ENCODE measurements at places on chromosomes 1 and 21.

DNA sequence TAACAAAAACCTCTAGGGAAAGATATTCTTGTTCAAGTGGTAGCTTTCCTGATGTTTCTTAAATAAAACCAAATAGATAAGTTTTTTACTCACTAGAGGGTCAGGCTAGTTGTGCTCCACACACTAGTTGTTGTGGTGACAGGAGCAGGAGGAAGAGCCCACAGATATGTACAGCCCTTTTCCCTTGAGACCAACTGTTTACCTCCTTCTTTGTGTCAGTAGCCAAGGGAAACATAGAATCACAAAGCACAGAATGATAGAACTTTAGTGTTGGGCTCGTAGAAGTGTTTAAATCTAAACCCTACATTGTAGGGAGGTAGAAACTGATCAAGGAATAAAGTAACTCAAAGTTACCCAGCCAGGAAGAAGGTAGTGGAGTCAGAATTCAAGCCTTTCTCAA is 309.0 kb downstream of the CTH start:
- no peak for DNase-seq

- no peak for DNase-seq
Measured at GRCh38 chr1:234839663-234840062, 229.7 kb upstream of the IRF2BP2 start.

GRCh38 chr1:2894381-2895041 is 93.0 kb upstream of the TTC34 start:
- no peak for DNase-seq

- no peak for DNase-seq
Measured at GRCh38 chr1:117796226-117796625, 133.2 kb downstream of the GDAP2 start.

DNA sequence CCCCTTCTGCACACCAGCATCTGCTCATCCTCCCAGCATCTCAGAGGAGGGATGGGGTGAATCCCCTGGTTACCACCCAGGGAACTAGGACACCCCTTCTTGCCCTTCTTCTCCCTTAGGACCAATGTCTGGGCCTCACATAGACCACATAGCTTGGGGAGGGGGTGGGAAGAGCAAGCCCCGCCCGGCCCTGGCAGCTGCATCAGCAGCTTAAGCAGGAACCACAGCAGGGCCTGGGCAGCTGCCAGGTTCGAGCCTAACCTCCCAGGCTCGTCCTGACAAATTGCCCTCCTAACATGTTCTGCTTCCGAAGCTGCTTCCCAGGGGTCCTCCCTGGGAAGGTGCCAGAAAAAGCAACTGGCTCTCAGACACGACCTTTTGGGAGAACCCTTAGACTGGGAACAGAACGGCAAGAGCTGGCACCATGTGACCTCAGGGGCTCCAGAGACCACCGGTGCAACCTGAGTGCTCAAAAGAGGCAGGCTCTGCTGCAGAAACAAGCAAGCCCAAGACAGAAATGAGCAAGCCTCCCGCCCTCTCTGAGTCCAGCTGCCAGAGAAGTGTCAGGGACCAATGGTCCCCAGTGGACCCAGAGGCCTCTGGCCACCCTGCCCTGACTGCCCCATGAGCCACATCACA is 18.4 kb upstream of the CLSTN1 start:
- DNase-seq: no peak

- no peak for DNase-seq
Measured at GRCh38 chr1:180540697-180541594, 17.8 kb upstream of the OVAAL start.

GRCh38 chr1:115642168-115643072 is 650 bp downstream of the VANGL1 start:
- peak; percentile 67 for DNase-seq

DNA sequence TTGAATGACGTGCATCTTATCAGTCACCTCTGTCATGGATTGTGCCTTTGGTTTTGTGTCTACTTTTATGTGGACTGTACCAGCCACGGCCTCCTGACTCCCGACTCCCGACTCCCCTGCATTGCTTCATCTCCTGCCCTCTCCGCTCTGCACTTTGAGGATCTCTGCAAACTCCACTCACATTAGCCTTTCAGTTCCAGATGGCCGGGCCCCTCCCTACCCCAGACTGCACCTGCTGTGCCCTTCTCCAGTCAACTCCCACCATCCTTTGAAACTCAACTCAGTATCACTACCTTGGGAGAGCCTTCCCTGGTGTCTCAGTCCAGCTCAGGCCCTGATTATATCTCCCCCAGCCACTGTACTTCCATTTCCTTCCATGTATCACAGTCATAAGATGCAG is 71.4 kb downstream of the MDM4 start:
- no peak for DNase-seq

DNA sequence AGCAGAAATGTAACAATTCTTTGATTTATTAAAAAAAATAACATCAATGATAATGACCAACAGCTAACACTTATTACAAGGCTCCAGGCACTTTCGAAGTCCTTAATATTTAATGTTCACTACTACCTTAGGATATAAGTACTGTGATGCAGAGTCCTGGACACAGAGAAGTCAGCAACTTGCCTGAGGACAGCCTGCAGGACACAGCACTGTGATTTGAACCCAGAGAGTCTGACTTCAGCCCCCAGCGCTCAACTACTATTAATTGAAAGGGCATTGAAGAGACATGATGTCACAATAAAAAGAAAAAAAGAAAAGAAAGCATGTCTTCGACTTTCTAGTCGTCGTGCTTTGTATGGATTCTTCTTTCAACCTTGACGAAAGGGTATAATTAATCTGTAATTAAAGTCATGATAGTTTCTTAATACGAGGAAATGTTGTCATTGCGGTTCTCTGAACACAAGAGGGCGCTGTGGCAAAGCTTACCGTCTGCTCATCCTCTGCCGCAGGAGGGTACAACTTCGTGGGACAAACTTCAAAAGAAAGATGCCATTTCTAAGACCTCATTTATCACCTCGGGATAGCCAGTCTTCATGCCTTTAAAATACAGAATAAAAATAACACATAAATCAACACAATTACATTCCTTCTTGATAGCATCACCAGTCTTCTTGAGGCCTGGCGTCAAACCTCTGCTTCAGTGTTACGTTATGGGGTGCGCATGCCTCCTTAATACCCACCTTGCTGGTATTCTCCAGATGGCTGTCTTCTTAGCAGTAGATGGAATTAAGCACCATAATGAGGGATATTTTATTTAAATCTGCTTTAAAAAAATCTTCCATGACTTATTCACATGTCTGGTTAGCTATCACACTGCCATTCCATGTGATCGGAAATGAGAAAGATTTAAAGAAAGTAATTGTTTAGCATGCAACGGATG is 240.1 kb downstream of the DISC1 start:
- peak; percentile 27 for DNase-seq

DNA sequence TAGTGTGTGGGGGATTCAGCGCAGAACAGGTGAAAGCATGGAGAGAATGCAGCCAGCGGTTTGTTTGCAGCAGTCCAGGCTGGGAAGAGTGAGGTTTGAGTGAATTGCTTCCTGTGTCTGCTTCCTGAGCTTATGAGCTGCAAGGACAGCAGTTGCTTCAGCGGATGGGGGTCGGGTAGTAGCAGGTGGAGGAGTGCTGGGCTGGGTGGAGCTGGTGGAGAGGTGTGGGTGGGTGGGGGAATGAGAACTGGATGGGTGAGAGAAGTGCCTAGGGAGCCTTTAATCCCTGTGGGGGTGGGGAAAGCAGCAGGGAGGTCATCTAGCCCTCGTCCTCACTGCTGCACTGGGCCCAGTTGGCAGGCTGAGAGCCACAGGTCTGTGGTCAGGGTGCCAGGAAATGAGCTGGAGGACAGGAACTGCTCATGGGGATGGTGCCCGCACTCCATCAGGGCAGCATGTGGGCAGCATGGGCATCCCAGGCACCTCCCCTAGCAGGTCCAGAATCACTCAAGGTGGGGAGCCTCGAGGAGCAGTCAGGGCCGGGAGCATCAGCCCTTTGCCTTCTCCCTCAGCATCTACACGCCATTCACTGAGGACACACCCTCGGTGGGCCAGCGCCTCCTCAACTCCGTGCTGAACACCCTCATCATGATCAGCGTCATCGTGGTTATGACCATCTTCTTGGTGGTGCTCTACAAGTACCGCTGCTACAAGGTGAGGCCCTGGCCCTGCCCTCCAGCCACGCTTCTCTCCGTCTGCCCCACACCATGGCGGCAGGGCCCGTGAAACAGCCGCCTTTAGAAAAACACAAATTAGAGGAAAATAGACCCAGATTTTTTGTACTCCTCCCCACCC is 14.8 kb downstream of the PSEN2 start:
- no peak for DNase-seq

DNA sequence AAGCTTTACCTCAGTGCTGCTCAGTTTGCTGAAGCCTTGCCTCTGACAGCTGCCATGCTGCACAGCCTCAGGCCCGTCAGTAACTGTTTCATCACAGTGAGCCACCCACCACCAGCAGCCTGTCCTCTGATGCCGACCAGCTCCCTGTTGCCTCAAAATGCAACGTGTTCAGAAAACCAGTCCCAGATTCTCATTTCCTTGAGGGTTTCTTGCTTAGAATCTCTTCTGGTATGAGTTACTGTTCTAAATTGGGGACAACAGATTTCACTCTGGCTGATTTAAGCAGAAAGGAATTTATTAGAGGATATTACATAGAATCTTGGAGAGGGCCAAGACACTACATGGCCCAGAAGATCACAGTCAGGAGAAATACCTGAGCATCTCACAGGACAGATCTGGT is 11.0 kb downstream of the UBL4B start:
- no peak for DNase-seq

DNA sequence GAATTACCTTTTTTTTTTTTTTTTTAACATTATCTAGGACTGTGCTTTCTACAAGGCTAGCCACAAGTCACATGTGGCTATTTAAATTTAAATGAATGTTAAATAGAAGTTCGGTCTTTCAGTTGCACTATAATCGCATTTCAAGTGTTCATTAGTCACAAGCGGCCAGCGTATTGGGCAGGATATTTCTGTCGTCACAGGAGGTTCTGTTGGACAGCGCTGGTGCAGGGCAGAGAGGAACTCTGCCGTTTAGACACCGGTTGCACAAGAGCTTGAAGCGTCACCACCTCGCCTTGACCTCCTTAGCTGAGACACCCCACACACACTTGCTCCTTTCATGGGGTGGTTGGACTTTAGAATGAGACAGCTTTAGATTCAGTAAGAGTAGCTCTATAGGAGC is 64.1 kb downstream of the BACE2 start:
- DNase-seq: no peak

GRCh38 chr1:98203466-98203865 is 282.6 kb upstream of the DPYD start:
- DNase-seq: no peak

GRCh38 chr1:2209400-2210083 is 15.0 kb upstream of the FAAP20 start:
- DNase-seq: no peak

- DNase-seq: no peak
Measured at GRCh38 chr1:226988334-226988666, 48.2 kb downstream of the COQ8A start.

GRCh38 chr1:234272656-234273312 is 100.5 kb upstream of the COA6 start:
- DNase-seq: no peak

GRCh38 chr1:8040586-8040985 is 14.5 kb upstream of the ERRFI1 start:
- peak; percentile 42 for DNase-seq

GRCh38 chr1:212045981-212046380 is 10.4 kb downstream of the DTL start:
- no peak for DNase-seq

- DNase-seq: no peak
Measured at GRCh38 chr1:25566730-25567341, 23.4 kb downstream of the LDLRAP1 start.

DNA sequence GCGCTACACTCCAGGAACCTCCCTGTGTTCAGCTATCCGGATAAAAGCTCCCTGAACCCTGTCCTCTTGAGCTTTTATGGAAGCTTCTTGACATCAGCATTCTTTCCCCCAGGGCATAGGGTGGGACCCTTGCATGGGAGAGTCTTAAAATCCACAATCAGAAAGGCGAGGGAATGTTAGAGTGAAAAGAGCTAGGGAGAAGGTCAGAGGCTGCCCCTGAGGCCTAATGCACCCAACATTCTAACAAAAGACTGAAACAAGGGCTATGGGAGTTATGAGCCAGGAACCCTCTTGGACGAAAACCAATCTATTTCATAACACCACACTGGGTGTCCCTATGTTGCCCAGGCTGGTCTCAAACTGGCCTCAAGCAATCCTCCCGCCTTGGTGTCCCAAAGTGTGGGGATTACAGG is 36.7 kb downstream of the NEK2 start:
- DNase-seq: no peak

- DNase-seq: no peak
Measured at GRCh38 chr1:204113896-204114295, 37.9 kb downstream of the ETNK2 start.

DNA sequence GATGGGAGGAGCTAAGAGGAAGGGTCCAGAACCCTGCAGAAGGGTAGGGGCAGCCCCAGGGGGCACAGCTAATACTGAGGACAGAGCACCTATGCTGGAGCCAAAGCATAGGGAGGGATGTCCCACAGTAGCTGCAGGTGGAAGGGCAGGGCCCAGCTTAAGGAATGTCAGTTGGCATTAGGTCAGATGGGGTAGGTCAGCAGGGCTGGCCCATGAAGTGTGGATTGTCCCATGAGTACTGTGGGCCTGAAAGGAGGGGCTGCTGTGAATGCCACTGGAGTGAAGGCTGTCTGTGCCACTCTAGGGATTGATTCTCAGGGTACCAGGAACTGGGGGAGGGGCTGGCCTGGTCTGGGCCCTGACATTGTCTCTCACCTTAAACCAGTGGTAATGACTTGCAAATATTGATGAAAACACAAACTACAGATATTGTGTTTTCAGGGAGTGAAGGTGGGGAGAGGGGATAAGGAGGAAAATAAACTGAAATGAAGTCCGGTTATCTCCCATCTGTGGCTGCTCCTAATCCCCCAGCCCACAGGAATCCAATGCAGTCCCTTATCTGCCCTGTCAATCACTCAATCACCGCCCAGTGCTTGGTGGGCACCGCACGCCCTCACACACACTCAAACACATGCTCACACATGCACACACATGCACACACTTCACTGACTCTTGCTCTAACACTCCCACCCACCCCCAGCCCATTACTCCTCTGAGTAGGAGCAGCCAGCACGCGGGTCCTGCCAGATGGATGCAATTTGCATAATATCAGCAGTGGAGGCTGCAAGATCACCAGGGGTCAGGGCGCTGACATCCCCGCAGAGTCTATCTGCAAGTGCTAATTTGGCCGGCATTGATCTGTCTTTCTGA is 27.8 kb downstream of the DMAP1 start:
- DNase-seq: no peak

DNA sequence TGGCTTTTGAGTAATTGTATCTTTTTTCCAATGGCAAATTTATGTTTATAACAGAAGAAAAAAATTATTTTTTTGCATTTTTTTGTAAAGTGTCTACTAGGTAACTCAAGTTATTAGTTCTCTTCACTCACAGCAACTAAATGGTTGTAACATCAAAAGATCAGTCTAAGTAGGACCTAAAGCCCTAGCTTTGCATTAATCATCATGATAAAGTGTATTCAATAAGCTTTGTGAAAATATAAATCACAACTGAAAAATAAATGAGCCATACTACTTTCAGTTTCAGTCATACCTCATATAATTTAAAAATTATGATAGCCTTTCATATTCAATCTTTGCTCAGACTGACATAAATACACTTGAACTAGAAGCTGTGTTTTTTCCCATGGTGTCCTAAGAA is 6.9 kb downstream of the TAF5L start:
- no peak for DNase-seq

- DNase-seq: no peak
Measured at GRCh38 chr1:13514821-13515220, 1.0 kb upstream of the LRRC38 start.

- DNase-seq: no peak
Measured at GRCh38 chr1:239914751-239915231, 176.9 kb upstream of the FMN2 start.
